Fibroblast of skin of scalp (primary cell): ENCODE measurements at places on chromosomes 1 and 21.

DNA sequence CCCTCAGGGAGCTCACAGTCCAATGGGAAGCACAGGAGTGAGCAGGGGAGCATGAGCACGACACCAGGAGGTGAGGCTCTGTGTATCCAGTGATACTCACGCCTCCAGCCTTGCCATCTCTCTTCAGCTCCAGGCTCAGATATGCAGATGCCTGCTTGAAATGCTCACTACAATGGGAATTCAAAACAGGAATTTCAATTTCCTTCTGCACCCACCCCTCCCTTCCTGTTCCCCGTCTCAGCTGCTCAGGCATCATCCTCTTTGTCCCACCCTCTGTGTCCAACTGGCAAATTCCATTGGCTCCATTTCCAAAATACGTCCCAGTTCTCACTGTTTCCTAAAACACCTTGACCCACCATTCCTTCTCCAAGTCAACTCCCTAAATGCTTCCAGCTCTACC is 58.9 kb downstream of the FBXO2 start:
- no peak for DNase-seq

DNA sequence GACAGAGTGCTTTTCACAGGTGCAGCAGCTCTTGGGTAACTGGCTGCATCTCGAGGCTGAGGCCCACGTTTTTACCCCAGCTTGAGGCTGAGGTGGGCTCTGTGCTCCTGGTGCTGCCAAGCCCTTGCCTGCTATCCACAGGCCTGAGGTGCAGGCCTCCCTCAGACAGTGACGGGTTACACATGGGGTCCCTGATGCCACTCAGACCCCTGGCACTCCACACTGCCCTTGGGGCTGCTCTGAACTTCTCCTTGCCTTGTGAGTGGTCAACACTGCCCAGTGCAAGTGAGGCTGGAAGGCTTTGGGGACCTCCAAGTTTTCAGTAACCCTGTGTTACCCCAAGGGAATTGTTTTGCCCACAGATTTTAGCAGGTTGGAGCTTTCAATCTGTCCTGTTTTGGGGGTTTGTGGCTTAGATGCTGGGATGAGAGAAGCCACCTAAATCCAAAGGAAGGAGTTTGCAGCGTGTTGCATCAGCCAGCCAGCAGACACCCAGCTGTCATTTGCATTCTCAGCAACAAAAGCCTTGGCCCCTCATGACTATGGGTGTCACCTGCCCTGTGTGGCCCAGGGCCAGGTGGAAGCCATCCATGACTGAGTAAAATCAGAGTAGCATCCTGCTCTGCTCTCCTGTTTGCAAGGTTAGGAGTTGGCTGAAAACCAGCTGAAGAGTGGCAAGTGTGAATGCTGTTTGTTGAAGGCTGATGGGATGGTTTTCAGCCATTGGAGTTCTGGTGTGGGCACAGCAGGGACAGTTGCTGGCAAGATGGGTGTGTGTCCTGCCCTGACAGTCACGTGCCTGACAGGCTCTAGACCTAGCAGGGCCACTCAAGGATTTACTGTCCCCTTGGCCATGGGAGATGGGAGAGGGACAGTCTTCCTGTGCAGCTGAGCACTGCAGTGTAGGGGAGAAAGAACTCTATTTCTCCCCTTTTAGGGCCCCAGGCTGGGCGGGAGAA is 3.2 kb downstream of the RNF187 start:
- DNase-seq = peak; percentile 85

- DNase-seq = no peak
These were observed 49.3 kb downstream of the CLCA4 start for GRCh38 chr1:86596224-86596623.

GRCh38 chr1:25054526-25055323 is 124.6 kb upstream of the RUNX3 start:
- no peak for DNase-seq

- no peak for DNase-seq
These were observed 50.8 kb downstream of the TOMM20 start for GRCh38 chr1:235077571-235078479.

GRCh38 chr1:3543076-3544039 is 68.0 kb downstream of the MEGF6 start:
- peak; percentile 95 for DNase-seq

DNA sequence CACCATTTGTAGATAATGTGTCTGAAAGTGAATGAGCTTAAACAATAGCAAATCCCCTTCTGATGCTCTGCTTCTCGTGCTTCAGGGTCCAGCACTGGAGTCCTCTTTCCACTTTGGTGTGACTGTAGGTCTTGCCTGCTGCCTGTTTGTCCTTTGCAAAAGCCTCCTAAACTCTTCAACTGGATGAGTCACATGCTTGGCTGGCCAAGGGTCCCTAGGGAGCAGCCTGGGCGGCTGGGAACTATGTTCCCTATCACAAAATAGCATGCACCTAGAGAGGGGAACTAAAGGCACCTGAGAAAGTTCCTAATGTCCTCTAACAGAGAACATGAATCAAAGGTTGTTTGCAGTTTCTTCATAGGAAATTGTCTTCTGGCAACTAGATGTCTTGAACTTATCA is 607.2 kb upstream of the PLXNA2 start:
- peak; percentile 60 for DNase-seq

DNA sequence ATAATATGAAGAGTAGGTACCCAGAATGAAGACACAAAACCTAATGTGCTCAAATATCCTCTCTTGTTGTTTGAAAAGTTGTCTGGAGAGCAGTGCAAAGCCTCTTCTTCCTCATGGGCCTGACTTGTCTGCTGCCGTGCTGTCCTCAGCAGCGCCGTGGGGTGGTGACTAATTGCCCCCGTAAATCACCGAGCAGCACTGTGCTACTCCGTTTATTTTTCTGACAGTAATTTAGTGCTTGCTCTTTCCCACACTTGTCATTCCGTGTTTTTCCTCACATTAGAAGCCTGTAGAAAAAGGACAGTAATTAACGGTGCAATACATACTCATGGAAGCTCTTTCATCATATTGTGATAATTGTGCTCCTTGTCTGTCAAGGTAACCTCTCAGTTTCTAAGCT is 114.8 kb upstream of the BARHL2 start:
- DNase-seq = no peak

- DNase-seq = no peak
These were observed 20.6 kb upstream of the MAGI3 start for GRCh38 chr1:113369699-113370098.

GRCh38 chr1:236167578-236167977 is 25.2 kb downstream of the GPR137B start:
- no peak for DNase-seq

GRCh38 chr1:54391450-54392209 is 14.6 kb downstream of the SSBP3 start:
- DNase-seq = no peak

GRCh38 chr1:168301664-168302320 is 21.1 kb downstream of the TBX19 start:
- DNase-seq = peak; percentile 80

GRCh38 chr1:155127105-155127966 is at the start of gene EFNA1:
EFNA1 (plus strand) TSS chr1:155127876; CDS start chr1:155127978, 102 bp downstream.
- peak; percentile 17 for DNase-seq

- no peak for DNase-seq
These were observed 97.3 kb downstream of the GLIS1 start for GRCh38 chr1:53641481-53642214.

- DNase-seq = no peak
These were observed 1.2 kb downstream of the SDHB start for GRCh38 chr1:17052641-17053040.

DNA sequence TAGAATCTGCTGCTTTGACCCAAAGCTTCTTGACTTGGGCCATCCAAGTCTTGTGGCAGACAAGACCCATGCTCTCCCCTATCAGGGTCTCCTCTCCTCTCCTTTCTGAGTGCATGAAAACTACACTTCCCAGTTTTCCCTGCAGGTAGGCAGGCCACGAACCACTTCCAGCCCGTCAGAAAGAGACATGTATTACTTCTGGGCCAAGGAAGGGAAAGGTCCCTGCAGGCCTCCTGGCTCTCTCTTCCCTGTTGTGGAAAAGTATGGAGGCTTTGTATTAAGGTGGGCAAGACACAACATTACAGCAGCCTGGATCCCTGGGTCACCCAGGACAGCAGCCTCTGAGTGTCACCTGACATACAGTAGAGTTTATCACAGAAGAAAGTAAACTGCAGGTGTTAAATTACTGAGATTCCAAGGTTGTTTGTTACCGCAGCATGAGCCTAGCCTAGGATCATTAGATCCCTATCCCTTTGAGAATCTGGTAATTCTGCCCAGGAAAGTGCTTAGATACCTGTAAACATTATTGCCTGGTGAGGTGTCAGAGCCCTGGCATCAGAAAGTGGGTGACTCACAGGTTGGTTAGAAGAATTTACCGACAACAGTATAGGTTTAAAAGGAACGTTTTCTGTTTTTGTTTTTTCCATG is 717.3 kb downstream of the MATN1 start:
- no peak for DNase-seq

- DNase-seq = peak; percentile 19
These were observed 953.0 kb downstream of the AMY1C start for GRCh38 chr1:104702731-104703130.

DNA sequence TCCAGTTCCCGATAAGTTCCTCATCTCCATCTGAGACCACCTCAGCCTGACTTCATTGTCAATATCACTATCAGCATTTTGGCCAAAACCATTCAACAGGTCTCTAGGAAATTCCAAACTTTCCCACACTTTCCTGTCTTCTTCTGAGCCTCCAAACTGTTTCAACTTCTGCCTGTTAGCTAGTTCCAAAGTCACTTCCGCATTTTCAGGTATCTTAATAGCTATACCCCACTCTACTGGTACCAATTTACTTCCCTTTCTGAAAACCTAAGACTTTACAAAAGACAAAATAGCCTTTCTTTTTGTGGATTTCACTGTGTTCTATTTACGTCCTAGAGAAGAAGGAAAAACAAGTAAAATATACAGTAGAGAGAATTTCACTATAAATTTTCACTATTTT is 147.0 kb upstream of the FMN2 start:
- no peak for DNase-seq

DNA sequence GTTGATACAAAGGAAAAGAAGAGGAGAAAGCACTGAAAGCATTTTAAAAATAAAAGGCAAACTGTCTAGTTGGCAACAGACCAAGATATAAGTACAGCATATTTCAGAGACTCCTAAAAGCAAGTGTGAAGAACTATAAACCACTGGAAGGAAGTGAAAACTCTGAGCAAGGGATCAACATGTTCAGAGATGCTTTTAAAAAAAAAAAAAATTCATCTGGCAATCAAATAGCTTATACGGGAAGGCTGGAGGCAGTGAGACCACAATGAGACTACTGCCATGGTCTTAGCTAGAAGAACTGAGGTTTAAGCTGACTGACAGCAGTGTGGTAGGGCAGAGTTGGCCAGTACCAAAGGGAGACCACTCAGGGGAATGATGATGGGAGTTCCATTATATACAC is 124.3 kb downstream of the VAV3 start:
- DNase-seq = no peak

- peak; percentile 93 for DNase-seq
These were observed 80.4 kb downstream of the ADARB1 start for GRCh38 chr21:45154511-45155508.

DNA sequence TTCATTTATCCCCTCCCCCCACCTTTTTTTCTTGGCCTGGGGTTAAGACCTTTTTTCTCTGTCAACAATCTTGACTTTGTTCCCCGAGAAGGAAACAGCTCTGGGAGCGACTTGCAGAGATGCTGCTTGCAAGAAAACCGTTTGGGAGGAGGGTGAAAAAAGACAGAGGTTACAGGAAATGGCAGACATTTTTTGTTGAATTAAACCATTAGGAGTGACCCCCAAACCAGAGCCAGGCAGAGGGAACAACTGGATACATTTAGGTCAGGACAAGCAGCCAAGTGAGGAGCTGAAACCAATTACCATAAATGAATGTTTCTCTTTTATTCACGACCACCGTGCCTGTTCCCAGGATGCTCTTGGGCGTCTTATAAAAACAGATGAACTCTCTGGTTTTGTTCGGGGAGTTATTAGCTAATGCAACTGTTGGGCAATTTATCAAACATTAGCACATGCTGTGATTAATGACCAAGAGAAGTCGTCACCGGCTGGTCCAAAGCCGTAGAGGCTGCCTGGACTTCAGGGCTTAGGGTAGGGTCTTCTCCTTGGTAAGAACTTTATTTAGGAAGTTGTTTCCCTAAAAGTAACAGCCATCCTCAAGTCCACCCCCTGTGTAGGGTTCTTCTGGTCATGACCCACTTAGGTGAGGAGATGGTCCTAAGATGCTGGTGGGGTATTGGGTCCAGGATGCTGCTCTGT is 141.0 kb downstream of the FOXD2 start:
- peak; percentile 43 for DNase-seq

DNA sequence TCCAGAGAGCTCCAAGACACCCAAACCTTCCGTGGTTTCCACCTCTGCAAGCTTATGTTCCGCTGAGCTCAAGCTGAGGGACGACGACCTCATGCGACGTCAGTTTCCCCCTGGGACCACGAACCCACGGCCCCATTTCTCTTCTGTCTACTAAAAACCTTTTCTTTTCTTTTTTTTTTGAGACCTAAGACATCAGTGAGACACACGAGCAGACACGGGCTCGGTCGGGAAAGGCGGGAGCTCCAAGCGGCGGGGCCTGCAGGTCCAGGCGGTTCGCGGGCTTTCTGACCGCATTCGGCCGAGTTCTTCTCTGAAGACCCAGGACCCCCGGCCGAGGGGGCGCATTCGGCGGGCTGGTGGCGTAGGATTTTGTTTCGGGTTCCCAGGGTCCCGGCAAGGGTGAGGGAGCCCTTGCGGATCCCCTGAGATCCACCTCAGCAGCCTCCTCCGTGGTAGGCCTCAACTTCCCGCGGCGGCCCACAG is 402 bp downstream of the C21orf58 start:
- DNase-seq = no peak

DNA sequence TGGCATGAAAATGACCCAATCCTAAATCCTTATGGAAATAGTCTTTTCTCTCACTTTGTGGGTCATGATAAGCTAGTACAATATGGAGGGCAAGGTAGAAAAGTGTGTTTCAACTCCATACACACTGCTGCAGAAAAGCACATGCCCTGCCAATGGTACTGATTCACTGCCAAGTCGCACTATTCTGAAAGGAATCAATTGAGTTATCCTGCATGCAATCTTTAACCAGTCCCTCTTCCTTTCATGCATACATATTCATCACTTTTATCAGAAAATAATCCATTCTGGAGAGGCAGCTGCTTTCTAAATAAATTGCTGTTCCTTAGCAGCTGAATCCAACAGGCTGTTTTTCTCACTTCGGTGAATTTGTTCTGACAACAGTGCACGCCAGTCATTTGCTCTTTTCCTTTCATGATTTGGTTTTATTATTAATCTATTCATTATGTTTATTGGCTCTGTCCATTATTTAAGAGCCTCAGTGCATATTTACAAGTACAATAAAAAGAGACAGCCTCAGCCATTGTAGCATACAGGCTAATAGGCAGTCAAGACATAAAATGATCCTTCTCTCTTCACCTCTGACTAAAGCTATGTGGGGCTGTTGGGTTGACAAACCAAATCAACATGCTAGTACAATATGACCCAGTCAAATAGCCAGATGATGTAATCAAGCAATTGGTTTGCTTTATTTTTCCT is 108.8 kb downstream of the CHD1L start:
- no peak for DNase-seq

DNA sequence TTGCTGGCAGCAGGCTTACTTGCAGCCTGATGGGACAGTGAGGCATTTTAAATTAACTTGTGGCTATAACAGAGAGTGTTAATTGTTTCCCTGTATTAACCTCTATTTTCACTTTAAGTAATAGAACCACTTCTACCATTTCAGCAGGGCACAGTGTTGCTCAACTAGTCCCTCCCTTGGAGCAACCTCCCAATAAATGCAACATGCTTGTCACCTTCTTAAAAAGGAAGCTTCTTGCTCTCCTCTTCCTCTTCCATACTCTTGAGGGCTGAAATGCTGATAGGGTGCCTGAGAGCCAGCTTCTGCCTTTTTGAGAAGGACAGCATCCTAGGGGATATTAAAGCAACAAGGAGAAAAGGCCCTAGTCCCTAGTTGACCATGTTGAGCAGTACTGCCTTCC is 52.1 kb downstream of the C4BPA start:
- no peak for DNase-seq
